ENCODE measurements at places on chromosomes 16 and 17. TPM values are rescaled to one million over a fixed set of nuclear protein-coding genes. Genes with fewer than 3 reads are reported as not detected.

PRM3 gene
- not detected for total RNA-seq

SLC25A11 gene
- total RNA-seq: 27.0 TPM

BRICD5 gene
- 11.4 TPM for total RNA-seq

KRTAP9-8 gene
- not detected for total RNA-seq

TMEM97 gene
- total RNA-seq: 1.1 TPM

CNGB1 gene
- not detected for total RNA-seq

LONP2 gene
- total RNA-seq: 67.0 TPM

CHMP6 gene
- 38.0 TPM for total RNA-seq

CDRT15 gene
- not detected for total RNA-seq

PLA2G10 gene
- not detected for total RNA-seq

MMP15 gene
- 2.1 TPM for total RNA-seq

MEOX1 gene
- total RNA-seq: 3.0 TPM

GNPTG gene
- 67.9 TPM for total RNA-seq
